GM06990 (cell line): ENCODE measurements at places on chromosomes 12 and 14.

DNA sequence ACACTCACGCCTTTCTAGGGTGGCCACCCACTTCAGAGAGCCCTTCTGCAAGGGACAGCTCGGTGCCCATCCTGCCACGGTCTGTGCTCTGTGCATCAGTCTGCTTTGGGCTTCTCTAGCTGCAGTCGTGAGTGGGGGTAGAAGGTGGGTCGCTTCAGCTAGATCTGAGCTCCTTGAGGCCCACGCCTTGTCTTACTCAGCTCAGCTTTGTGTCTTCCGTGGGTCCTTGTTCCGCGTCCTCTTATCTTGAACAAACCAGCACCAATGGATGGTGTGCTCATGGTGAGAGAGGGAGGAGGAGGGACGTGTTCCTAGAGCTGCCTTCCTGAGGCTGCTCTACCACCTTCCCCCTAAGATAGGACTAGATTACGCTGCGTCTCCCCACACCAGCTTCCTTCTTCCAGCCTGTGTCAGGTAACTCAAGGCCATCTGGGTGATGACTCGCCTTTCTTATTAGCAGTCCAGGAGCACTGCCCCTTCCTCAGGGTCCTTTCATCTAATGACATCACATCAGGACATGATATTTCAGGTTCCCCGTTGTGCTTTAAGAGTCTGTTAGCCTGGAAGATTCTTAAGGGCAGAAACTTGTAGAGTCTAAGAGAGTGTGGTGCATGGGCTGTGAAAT is 118.8 kb downstream of the TSPAN9 start:
- DNase-seq, result no peak

DNA sequence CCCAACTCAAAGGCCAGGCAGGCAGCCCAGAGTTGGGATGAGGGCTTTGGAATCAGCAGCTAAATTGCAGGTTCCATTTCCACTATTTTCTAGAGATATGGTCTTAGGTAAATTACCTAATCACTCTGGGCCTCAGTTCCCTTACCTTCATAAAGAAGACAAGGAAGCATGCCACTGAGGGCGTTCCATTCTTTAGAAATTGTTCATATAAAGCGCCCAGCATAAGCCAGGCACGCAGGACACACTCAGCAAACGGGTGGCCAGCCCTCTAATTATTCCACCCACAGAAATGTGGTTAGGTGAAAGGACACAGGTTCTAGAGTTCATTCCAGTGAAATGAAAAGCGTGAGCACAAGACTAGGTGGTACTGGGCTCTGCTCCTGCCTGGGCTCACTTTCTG is 87.9 kb upstream of the BCL11B start:
- DNase-seq, result no peak

DNA sequence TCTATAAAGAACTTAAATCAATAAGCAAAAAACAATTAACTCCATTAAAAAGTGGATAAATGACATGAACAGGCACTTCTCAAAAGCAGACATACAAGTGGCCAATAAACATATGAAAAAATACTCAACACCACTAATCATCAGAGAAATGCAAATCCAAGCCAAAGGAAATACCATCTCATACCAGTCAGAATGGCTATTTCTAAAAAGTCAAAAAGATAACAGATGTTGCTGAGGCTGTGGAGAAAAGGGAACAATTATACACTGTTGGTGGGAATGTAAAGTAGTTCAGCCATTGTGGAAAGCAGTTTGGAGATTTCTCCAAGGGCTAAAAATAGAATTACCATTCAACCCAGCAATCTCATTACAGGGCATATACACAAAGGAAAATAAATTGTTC is 234.5 kb upstream of the PLXNC1 start:
- no peak for DNase-seq

DNA sequence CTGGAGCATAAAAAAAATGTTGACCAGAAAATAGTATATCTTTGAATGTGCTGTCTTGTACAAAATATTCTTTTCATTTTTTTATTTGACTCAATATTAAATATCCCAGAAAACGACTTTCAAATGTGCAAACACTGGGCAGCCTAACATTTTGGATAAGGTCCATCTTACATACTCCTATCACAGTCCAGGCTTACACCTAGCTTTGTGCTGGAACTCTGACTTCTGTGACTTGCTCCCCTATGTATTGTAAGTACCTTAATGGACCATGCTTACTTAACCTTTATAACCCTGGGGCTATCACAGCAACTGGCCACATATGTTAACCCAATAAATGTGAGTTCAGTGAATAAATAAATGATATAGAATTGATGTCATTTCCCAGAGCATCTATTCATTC is 7.6 kb upstream of the EIF2S3B start:
- no peak for DNase-seq
